ENCODE measurements at places on chromosomes 12 and 14. TPM values are rescaled to one million over a fixed set of nuclear protein-coding genes. Genes with fewer than 3 reads are reported as not detected.

SUOX gene
- 2.1 TPM for total RNA-seq

CD163 gene
- total RNA-seq: not detected

TAS2R30 gene
- 3.1 TPM for total RNA-seq

TSPAN9 gene
- total RNA-seq: 5.0 TPM

BCL2L14 gene
- total RNA-seq: under 0.01 TPM

KLHL33 gene
- not detected for total RNA-seq

OASL gene
- 0.79 TPM for total RNA-seq

MMP14 gene
- total RNA-seq: 140 TPM

PTCSC3 gene
- total RNA-seq: not detected

PLEK2 gene
- total RNA-seq: 111 TPM

AQP2 gene
- total RNA-seq: not detected

GALNT6 gene
- total RNA-seq: 39.2 TPM
